ENCODE measurements at places on chromosomes 5 and 9.

DNA sequence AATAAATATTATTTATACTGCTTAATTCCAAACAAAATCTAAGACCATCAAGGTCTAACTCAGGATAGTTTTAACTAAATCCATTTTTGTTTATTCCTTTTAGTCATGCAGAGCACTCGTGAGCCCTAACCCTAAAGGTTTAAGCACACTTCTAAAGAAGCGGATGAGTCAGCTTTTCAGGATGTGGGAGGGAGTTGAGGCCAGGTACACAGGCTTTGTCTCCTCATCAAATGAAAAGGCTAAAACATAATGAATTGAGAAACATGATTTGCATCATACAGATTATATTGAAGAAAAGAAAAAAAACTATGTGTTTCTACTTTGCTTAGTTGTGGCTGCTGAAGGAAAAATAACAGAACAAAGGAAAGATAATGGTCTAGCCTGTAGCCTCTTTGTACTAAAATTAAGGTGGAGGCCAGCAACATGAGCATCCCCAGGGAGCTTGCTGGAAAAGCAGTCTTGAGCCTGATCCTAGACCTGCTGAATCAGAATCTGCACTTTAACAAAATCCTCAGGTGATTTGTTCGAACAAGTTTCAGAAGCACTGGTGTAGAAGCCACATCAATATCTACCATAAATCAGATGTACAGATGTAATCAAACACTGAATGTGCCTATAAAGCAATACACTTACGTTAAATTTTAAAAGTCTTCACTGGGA, 21.1 kb upstream of the ISCA1 start:
- no peak for DNase-seq

DNA sequence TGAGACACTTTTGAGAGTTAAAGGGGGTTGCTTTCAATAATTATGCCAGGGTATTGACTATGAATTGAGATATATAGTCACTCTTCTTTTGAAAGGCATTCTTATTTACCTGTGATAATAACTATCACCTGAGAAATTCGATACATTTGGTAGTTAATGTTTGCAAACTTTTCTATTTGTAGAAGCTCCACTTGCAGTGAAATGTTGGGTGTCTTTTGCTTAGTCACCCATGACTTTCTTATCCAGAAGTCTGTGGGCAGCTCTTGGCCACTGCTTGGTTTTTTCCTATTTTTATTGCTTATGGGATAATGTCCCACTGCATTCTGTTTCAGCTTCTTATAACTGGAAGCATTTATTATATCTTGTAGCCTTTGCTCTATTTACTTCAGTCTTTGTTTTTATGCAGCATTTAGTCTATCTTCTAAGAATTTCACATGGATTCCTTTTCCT, 3.9 kb downstream of the MACIR start:
- peak; percentile 20 for DNase-seq

DNA sequence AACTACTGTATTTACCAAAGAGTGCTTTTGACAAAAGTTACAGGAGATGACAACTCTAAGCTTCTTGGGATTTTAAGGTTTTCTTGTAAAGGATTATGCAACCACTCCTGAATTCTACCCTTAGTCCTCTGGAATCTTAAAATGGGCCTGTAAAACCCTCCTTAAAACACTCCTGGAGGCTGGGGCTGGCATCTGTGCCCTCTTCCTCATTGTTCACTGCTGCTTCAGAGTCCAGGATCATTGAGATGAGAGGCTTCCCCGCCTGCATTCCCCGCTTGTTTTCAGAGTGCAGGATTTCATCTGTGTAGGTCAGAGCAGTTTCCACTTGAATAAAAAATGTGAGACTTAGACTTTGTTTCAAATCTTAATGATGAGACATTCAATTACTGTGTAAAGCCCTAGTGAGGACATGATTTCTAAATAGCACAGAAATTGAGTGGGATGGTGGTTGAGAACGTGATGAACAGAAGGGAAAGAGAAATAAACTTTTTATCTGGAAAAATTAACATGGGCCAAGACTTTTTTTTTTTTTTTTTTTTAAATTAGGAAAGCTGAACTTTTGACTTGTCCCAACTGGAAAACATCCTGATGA, 40.4 kb downstream of the PCSK5 start:
- DNase-seq: no peak

DNA sequence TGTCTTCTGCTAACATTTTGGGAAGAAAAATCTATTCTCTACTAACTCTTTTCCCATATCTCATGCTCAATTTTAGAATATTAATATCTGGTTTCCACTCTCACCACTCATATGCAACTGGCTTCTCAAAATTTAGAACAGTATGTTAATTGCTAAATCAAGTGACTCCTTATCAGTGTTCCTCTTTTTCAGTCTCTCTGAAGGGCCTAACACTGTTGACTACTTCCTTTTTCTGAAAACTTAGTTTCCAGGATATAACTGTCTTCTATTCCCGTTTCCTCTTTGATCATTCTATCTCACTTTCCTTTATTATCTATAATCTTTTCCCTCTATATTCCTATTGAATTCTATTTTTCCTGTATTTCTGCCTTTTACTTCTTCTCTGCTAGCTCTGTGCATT, 1717.2 kb upstream of the C9orf72 start:
- no peak for DNase-seq

GRCh38 chr9:86126998-86127972, 27.9 kb upstream of the GOLM1 start:
- DNase-seq: peak; percentile 90

DNA sequence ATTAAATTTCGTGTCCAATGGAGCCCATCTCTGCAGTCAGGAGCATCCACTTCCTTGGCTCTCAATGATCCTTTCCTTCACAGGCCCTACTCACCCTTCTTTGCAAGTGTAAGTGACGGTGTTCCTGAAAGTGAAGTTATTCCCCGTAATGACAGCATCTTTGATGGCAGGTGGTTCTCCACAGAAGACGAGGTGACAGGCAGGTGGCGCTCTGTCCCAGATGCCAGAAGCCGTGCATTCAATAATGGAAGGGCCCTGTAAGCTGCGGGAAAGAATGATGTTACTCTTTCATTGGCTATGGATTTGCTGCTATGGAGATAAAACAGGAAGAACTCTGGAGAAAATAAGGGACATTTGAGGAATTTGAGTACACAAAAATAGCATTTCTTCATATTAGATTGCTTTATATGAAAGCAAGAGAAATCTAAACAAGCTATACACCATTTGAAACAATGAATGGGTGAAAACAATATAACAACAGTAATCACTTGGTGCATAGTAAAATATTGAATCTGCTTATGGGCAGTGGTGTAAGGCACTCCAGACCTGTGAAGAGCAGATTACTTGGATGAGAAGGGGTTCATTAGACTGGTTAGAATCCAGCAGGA, 89.9 kb upstream of the TXNDC8 start:
- DNase-seq: no peak

- no peak for DNase-seq
Observed at GRCh38 chr9:36134761-36135505, 1.6 kb upstream of the GLIPR2 start.

GRCh38 chr9:121201045-121201737, 478 bp downstream of the RAB14 start:
- peak; percentile 48 for DNase-seq

DNA sequence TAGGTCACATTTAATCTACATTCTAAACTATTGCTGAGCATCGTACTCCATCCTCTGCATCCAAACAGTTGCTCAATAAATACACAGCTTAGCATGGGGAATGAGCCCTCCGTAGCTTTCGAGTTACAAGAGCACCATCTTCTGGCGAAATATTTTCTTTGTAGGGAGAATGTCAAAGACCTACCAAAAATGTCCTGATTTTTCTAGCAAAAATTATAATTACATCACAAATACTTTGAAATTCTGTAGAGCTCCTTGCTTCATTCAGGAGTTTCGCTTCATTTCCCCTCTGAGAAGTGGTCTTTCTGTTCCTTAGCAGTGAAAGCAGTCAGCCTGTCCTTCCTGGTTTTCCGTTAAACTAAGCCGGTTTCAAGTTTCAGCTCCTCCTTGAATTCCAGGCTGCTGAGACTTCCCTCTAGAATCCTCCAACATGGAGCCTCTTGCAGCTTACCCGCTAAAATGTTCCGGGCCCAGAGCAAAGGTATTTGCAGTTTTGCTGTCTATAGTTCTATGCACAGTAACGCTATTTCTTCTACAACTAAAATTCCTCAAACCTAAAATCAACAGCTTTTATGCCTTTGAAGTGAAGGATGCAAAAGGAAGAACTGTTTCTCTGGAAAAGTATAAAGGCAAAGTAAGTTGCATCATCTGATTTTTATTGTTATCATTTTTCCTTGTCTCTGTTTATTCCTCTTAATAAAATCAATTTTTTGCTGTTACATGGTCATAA, at the start of gene GPX8:
Gene GPX8 (plus strand): TSS at position 409 of the 730 bp plus-strand sequence. CDS start 22 bp downstream, at position 431.
- DNase-seq: peak; percentile 56

- DNase-seq: no peak
Observed at GRCh38 chr5:25573691-25574090, 928.9 kb upstream of the CDH10 start.

DNA sequence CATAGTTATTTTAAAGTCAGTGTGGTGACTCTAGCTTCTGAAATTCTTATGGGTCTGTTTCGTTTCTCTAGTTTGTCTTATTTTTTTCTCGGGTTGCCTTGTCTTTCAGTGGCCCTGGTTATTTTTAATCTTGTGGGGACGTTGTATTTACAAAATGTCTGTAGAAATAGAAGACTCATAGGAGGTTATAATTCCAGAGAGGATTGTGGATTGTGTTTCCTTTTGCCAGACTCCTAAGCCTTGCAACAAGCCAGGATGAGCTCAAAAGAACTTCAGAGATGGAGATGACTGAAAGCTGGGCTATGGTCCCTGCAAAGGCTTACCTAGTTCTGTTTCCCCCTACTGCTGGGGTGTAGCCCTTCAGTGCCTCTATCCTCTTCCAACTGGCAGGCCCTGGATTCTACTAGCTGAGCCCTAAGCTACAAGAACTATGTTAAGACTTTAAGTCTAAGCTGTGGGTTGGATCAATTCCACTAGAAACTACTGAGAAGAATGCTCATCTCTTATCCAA, 32.2 kb upstream of the LECT2 start:
- peak; percentile 62 for DNase-seq

- no peak for DNase-seq
Observed at GRCh38 chr5:8079056-8079455, 210.1 kb downstream of the MTRR start.

GRCh38 chr5:114311968-114312367, 49.9 kb upstream of the KCNN2 start:
- no peak for DNase-seq

- no peak for DNase-seq
Observed at GRCh38 chr5:1039210-1039548, 30.6 kb downstream of the NKD2 start.

DNA sequence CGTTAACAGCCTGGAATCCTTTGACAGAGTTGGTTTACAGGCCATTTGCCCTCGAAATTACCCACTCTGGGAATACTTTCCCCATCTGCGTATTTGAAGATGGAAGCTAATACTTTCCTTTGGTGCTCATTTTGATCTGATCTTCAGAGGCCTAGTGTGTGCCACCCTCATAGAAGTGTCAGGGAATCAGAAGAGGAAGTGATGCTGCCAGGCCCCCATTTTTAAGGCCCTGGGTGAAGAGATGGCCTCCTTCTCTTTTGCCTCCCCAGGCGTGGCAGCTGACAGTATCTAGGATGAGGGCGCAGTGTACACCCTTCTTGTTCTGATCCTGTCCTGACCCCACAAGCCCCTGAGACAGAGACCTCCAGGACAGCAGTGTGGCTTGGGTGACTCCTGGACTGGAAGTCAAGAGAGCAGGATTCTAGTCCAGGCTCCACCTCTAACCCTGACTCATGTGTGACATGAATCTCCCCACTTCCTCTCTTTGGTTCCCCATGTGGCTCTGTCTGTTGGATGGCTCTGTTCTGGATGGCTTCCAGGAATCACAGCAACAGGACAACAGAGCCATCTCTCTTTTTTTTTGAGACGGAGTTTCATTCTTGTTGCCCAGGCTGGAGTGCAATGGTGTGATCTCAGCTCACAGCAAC, 27.8 kb downstream of the CSF1R start:
- DNase-seq: peak; percentile 71

DNA sequence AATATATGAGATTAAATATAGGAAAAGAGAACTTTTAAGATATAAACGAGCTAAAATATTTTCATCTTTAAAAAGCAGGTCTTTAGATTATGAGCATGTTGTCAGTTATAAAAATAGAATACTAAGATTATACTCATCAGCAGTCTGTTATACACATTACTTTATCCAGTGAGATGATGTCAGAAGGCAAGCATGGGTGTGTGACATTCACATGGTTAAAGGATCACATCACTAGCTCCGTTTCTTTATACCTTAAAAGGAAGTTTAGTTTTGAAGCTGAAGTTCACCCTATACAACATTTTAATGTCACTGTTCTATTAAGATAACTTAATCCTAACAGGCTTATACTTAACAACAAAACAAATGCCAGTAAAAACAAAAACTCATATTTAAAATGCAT, 59.6 kb downstream of the RICTOR start:
- DNase-seq: peak; percentile 29

DNA sequence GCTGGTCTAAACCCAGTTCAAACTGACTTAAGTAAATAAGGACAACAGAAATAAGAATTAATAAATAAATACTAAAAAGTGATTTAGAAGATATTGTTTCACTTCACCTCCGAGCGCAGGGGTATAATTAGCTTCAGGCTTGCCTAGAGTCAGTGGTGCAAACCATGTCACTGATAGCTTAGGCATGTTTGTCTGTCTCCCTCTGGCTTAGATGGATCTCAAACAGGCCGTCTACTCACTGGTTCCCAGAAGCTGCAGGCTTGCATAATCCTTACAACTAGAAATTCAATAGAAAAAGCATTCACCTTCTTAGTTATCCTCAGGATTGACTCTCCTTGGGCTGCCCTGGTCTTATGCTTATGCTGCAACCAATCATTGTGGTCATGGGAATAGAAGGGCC, 629.8 kb upstream of the WWC1 start:
- no peak for DNase-seq

- DNase-seq: no peak
Observed at GRCh38 chr5:6592601-6593000, 40.2 kb downstream of the NSUN2 start.

DNA sequence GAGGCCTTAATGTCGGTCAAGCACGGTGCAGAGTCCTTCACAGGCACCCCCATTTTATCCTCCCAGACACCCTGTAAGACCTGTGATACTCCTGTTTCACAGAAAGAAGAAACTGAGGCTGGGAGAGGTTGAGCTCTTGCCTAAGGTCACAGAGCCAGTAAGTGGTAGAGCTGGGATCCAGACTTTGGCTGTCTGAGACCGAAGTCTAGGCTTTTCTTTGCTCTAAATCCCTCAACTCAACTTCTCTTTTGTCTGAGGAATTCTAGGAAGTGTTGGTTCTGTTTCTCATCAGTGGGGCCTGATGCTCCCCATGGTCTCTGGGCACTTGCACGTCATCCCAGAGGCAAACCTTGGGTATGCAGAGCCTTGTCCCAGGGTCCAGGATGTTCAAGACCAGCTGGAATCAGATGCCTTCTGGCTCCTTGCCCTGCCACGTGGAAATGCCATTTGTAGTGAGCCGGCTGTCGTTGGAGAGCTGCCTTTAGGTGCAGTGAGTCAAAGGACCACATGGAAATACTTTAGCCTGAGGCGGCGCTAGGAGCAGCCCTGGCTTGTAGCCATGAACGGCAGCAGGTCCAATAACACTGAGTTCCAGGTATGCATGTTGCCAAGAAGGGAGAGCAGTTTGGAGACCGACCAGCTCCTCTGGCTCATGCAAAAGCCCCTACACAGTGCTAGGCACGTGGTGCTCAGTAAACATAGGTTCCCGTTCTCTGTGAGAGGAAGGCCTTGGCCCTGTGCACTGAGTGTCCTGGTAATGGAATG, 9.2 kb downstream of the DCANP1 start:
- DNase-seq: peak; percentile 98
